SK-N-SH (cell line): ENCODE measurements at places on chromosomes 7 and 10.
A peak's percentile ranks its signal among the peaks of the same experiment; 100 is the strongest.

- peak; percentile 69 for DNase-seq
Observed at GRCh38 chr7:46352004-46352954, 431.2 kb upstream of the IGFBP3 start.

DNA sequence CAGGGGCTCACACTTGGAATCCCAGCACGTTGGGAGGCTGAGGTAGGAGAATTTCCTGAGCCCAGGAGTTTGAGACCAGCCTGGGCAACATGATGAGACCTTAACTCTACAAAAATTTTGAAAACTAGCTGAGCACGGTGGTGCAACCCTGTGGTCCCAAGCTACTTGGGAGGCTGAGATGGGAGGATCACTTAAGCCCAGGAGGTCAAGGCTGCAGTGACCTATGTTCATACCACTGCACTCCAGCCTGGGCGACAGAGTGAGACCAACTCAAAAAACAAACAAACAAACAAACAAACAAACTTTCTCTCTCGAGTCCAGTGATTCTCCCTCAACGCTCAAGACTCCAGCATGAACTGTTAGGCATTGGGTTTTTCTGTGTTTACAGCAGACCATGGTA, 2.0 kb upstream of the TYSND1 start:
- DNase-seq, result no peak

GRCh38 chr10:10813656-10814055, 204.0 kb upstream of the CELF2 start:
- DNase-seq, result no peak

- DNase-seq, result peak; percentile 97
Observed at GRCh38 chr7:151631953-151632749, 112.5 kb upstream of the RHEB start.
